ENCODE measurements at places on chromosomes 4 and X. TPM values are rescaled to one million over a fixed set of nuclear protein-coding genes. Genes with fewer than 3 reads are reported as not detected.

Gene NEUROG2
- total RNA-seq, result not detected

GRCh38 chr4:168621806-168622589 is 125.1 kb downstream of the PALLD start:
- no peak for DNase-seq

GRCh38 chr4:152723236-152723635 is 43.4 kb upstream of the TMEM154 start:
- DNase-seq, result no peak

DNA sequence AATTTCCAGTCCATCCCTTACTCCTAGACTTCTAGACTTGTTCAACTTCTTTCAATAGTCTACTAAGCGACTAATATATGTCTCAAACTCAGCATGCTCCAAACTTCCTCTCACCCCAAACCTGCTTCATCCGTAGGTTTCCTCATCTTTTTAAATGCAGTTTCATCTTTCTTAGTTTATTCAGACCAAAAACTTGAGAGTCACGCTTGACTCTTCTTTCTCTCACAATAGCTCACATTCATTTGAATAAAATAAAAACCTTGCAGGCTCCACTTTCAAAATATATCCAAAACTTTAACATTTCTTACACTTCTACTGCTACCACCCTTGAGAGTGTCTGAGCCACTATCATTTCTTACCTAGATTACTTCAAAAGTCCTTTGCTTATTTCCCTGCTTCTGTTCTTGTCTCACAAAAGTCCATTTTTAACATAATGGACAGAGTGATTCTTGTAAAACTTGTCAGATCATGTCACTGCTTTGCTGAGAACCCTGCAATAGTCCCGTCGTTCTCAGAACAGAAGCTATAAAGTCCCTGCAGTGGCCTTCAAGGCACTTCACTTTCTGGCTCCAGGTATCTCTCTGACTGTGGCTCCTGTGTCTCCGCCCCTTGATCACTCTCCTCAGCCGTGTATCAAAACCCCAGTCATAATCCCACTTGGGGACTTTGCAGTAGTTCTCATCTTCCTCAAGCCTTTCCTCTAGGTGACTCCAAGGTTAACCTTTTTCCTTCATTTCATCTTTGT is 167.6 kb downstream of the ARHGAP24 start:
- no peak for DNase-seq

GRCh38 chr4:125770814-125771398 is 456.2 kb downstream of the FAT4 start:
- DNase-seq, result no peak

GRCh38 chr4:110680265-110680664 is 57.4 kb upstream of the PITX2 start:
- no peak for DNase-seq

Gene PRR32
- total RNA-seq, result not detected

GRCh38 chr4:45693746-45694145 is 430.1 kb downstream of the GABRG1 start:
- DNase-seq, result peak; percentile 12

GRCh38 chr4:148238086-148238485 is 204.1 kb downstream of the NR3C2 start:
- no peak for DNase-seq

DNA sequence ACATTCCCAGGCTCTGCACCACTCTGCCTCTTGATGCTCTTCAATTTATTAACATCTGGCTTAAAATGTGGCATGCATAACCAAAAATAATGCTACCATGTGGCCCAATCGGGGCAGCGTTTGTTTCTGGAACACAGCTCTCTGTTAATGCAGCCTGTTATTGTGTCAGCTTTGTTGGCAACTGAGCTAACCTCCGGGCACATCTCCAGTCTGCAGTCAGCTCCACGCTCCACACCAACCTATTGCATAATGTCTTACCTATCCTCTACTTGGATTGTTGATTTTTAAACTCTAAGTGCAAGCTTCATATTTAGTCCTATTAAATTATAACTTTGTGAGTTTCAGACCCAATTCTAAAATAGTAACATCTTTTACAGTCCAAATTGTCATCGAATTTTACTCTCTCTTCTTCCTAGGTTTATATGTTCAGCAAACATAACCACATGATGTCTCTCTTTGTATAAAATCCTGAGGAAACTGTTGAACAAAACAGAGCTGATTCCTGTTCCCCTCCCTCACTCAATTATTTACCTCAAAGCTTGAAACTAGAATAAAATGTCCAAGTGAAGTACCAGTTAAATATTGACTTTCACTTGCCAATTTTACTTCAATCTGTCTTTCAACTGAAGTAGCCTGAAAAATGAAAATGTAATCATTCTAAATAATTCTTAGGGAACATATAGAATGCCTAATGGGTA is 92.2 kb upstream of the RAPGEF2 start:
- peak; percentile 62 for DNase-seq

Gene NR3C2
- 19.5 TPM for total RNA-seq

- DNase-seq, result no peak
Observed at GRCh38 chr4:151417164-151417571, 8.2 kb downstream of the FHIP1A start.

- DNase-seq, result no peak
Observed at GRCh38 chrX:39875834-39876628, 221.7 kb downstream of the BCOR start.

Gene KLB
- total RNA-seq, result 0.80 TPM

DNA sequence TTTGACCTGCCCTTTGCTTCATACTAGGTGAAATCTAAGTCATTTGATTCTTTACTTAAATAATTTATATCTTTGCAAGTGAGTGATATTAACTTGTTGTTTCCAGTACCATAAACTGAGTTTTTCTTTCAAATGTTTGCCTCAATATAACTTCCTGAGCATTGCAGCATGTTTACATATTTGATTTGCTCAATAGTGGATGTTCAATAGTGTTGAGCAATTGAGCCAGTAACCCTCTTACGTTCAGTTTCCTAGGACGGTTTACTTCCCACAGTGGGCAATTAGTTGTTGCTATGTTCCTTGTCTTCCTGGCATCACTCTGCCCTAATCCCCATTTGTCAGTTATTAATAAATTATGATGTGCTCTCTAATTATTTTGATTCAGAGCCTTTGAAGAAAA is 278.5 kb downstream of the EPHA5 start:
- no peak for DNase-seq

GRCh38 chrX:78922754-78923153 is 22.4 kb upstream of the P2RY10 start:
- DNase-seq, result no peak

Gene FRG2
- total RNA-seq, result not detected

DNA sequence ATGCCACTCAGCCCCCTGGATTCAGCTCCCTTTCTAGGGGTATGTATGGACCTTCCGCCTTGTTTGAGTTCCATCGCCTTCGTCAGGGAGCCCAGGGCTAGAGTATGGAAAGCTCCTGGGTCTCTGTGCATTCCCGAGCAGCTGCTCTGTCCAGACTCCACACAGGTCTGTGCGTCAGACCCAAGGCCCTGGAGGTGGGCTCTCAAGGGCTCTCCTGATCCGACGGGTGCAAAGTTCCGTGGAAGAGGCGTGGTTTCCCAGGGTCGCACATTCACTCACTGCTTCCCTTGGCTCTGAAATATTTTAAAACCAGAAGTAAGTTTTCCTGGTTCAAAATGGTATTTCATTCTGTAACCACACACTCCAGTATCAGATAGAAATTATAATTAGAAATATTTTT is 863.2 kb downstream of the TRIML1 start:
- DNase-seq, result no peak

DNA sequence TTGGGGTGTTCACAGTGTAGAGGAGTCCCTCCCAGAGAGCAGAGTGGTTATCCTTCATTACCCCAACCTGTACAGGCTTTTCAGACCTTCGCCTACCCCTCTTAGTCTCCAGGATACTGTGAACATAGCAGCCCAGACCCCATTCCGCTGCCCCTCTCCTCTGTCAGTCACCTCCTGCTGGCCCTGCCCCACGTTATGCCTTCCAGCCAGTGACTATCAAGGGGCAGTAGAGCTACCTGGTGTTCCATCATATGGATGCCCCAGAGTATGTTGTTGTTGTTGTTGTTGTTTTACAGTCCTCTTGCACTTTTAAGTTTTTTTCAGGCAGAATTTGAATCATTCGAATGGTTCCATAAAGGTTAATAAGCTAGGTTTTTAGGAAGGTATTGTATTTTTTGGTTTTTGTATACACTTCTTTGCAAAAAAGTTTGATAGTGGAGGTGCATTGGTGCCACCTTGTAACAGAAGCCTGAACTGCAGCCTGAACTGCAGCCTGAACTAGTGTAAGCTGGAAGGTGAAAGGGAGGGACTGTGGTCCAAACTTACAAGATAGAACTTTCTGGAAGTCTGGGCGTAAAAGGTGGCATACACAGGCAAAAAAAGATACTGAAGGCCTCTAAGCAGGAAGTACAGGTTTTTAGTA is 101.4 kb upstream of the RAB40AL start:
- DNase-seq, result peak; percentile 15

DNA sequence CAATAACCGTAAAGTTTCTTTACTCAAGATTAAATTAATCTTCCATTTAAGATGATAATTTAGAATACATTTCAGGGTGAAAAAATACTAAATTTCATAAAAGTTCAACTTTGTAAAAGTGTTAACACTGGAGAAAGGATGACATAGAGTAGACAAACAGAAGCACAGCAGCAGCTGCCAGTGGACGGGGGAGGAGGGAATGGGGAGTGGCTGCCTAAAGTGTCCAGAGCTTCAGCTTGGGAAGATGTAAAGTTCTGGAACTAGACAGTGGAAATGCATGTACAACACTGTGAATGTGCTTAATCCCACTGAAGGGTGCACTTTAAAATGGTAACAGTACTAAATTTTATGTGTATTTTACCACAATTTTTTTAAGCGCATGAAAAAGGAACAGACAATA is 39.9 kb downstream of the RELL1 start:
- DNase-seq, result no peak

- DNase-seq, result no peak
Observed at GRCh38 chrX:140157611-140158010, 192.3 kb upstream of the CXorf66 start.

- no peak for DNase-seq
Observed at GRCh38 chrX:10326578-10326977, 169.8 kb downstream of the CLCN4 start.

Gene CENPVL2
- total RNA-seq, result not detected

DNA sequence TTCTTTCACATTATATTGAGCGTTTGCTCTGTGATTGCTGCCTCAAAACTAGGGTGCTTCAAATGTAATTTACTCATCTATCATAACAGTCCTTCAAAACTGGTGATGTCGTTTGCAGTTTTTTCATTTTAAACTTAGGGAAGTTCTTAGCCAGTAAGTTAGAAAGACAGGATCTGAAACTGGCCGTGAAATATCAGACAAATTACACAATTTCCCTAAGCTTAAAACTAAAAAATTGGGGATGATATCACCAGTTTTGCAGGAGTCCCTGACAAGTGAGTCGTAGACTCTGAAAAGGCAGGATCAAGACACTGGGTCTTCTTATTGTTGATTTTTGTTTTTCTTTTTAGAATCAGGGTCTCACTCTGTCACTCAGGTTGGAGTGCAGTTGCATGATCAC is 44.8 kb downstream of the MOB1B start:
- no peak for DNase-seq

Gene BTC
- total RNA-seq, result 9.2 TPM

- DNase-seq, result no peak
Observed at GRCh38 chr4:4289597-4289940, 385 bp downstream of the LYAR start.

- DNase-seq, result no peak
Observed at GRCh38 chr4:39597695-39598381, 40.8 kb downstream of the SMIM14 start.

GRCh38 chr4:116328261-116328860 is 757.0 kb downstream of the TRAM1L1 start:
- DNase-seq, result no peak

Gene NWD2
- not detected for total RNA-seq

Gene SRD5A3
- total RNA-seq, result 31.5 TPM

Gene EMCN
- total RNA-seq, result 90.8 TPM

- DNase-seq, result no peak
Observed at GRCh38 chrX:10979956-10980355, 131.2 kb upstream of the HCCS start.

- peak; percentile 63 for DNase-seq
Observed at GRCh38 chrX:46777971-46778810, 19.3 kb upstream of the SLC9A7 start.

DNA sequence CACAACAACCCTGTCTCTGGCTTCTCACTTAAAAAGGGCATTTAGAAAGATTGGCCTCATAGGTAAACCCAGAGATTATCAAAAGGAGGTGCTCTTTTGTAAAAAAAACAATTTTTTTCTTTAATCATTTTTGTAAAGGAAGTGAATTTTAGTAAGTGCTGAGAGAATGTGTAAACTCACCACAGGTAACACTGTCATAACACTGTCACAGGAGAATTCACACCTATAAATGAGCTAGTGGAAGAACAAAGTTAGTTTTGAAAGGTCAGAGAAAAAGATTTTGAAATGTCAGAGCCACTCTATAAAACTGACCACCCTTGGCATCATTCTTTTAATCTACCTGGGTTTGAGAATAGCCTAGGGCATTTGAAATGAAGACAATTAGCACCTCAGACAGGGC is 3.3 kb upstream of the SH2D1A start:
- DNase-seq, result no peak

DNA sequence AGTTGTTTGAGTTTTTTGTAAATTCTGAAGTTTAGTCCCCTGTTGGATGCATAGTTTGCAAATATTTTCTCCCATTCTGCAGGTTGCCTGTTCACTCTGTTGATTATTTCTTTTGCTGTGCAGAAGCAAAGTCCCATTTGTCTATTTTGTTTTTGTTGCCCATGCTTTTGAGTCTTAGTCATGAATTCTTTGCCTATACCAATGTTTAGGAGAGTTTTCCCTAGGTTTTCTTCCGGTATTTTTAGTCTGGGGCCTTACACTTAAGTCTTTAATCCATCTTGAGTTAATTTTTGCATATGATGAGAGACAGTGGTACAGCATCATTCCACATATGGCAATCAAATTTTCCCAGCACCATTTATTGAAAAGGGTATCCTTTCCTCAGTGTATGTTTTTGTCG is 405.8 kb upstream of the RPS6KA3 start:
- DNase-seq, result no peak

- DNase-seq, result no peak
Observed at GRCh38 chrX:136825771-136826170, 45.0 kb upstream of the ARHGEF6 start.

Data from lung (tissue), 17 donors.